ENCODE measurements at places on chromosomes 6 and 20. TPM values are rescaled to one million over a fixed set of nuclear protein-coding genes. Genes with fewer than 3 reads are reported as not detected.

DNA sequence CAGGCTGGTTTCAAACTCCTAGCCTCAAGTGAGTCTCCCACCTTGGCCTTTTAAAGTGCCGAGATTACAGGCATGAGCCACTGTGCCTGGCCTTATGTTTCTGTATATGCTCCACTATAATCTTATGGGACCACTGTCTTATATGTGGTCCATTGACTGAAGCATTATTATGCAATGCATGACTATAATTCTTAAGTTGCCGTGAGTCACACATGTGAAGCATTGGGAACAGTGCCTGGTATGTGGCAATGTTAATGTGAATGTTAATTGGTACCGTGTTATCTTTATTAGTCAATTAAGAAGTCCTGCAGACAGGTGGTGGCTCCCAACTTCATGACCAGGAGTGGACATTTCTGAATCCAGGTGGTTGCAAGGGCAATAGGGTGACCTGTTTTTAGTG, 14.7 kb upstream of the ASXL1 start:
- peak; percentile 72 for DNase-seq

GRCh38 chr6:157597461-157598312, 216.7 kb downstream of the ZDHHC14 start:
- peak; percentile 24 for DNase-seq

DNA sequence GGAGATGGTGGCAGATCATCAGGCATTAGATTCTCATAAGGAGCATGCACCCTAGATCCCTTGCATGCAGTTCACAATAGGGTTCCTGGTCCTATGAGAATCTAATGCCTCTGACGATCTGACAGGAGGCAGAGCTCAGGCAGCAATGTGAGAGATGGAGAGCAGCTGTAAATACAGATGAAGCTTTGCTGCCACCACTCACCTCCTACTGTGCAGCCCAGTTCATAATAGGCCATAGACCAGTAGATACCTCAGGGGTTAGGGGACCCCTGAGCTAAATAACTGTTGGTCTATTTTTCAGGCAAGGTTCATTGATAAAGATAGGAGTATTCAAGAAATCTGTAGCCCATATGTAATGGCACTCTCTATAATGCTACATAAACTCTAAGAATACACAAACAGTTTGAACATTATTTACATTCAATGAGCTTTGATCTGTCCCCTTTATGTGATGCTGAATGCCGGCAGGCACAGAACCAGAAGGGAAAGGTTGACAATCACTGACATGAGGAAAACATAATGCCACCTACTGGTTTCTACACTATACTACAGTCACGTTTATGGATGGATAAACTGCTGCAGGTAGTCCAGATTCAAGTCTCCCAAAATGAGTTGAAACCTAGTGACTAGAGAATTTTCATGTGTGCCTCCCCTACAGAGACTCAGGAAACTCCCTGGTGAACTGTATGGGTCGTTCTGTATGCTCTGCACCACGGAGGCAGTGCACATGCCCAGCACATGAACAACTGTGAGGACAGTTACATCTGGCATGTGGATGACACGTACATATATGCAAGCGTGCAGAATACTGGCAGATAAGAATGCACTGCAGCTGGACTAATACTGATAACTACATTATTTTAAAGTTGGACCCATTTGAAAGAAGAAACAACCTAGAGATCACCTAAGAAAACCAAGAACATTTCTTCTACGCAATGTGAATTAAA, 72.0 kb downstream of the DST start:
- no peak for DNase-seq

DNA sequence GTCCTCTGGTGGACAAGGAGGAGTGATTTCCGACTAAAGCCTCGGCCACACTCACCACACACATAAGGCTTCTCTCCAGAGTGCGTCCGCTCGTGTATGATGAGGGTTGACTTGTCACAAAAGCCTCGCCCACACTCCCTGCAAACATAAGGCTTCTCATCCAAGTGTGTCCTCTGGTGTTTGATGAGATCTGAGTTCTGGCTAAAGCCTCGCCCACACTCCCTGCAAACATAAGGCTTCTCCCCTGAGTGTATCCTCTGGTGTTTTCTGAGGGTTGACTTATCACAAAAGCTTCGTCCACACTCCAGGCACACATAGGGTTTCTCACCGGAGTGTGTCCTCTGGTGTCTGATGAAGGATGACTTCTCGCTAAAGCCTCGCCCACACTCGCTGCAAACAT, 12.9 kb upstream of the SNRPB start:
- DNase-seq, result no peak

DNA sequence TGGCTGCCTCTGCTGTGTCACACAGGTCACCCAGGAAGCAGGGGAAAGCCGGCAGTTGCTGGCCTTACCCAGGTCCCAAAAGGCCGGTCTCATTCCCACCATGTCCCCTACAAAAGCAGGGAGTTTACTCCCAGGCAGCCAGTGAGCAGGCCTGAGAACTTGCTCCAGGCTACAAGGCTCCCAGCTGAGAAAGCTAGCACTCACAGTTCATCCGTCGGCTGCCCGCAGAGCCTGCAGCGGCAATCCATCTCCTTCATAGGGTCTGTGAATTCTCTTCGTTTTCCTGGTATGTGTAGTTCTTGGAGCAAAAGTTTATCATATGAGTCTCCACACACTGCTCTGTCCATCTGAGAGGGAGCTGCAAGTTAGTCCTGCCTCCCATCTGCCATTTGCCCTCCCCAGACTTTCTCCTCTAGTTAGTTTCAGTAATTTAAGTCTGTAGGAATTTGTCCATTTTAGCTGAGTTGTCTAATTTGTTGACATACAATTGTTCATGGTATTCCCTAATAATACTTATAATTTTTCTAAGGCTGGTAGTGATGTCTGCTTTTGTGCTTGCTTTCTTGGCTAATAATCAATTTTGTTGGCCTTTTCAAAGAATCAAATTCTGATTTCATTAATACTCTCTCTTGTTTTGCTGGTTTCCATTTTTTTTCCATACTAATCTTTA, 135.6 kb downstream of the MAP3K4 start:
- no peak for DNase-seq

- DNase-seq, result peak; percentile 14
Observed at GRCh38 chr20:48933017-48933766, 11.7 kb downstream of the ARFGEF2 start.

The SPATS1 gene
- not detected for total RNA-seq

DNA sequence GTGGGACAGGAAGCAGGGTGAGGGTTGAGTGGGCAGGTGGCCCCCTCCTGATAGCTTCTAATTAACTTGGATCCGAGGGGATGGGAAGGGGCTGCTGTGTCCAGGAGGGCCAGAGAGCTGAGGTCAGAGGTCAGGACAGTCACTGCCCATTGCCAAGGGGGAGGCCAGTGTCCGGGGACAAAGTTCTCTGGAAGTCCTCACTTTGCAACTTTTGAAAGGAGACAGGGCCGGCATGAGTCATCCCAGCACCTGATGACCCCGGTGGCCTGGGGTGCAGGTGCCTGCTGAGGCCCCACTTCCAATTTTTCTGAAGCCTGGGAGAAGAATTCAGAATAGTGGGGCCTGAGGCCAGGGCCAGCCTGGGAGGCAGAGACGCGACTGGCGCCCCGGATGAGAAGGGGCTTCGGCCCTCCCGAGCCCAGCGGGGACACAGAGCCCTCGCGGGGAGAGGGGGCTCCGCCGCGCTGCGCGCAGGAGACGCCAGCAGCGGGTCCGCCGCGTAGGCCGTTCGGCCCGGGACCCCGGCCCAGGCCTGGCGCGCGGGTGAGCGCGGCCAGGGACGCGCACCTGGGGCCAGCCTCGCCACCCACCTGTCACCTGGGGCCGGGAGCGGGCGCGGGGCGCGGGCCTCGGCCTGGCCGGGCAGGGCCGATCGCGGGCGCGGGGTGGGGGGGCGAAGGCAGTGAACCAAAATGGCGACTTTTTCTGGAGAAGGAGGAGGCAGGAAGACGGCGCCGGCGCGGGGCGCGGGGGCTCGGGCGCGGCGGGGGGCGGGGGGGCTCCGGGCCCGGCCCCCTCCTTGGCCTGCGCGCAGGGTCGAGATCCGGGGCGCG, 586 bp downstream of the ZNF512B start:
- DNase-seq, result no peak

The TMEM74B gene
- 0.72 TPM for total RNA-seq

The NINL gene
- total RNA-seq, result 9.1 TPM

GRCh38 chr6:134636186-134636799, 313.6 kb downstream of the ALDH8A1 start:
- no peak for DNase-seq

GRCh38 chr20:21693322-21693721, 12.1 kb upstream of the PAX1 start:
- no peak for DNase-seq

- peak; percentile 1 for DNase-seq
Observed at GRCh38 chr20:16864069-16864468, 115.9 kb downstream of the OTOR start.

DNA sequence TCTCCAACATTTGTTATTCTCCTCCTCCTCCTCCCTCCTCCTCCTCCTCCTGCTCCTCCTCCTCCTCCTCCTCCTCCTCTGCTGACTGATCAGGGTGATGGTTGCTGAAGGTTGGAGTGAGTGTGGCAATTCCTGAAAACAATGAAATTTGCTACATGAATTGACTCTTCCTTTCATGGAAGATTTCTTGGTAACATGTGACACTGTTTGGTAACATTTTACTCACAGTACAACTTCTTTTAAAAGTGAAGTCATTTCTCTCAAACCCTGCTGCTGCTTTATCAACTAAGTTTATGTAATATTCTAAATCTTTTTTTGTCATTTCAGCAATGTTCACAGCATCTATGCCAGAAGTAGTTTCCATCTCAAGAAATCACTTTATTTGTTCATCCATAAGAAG, 543.0 kb downstream of the MAFB start:
- DNase-seq, result no peak

DNA sequence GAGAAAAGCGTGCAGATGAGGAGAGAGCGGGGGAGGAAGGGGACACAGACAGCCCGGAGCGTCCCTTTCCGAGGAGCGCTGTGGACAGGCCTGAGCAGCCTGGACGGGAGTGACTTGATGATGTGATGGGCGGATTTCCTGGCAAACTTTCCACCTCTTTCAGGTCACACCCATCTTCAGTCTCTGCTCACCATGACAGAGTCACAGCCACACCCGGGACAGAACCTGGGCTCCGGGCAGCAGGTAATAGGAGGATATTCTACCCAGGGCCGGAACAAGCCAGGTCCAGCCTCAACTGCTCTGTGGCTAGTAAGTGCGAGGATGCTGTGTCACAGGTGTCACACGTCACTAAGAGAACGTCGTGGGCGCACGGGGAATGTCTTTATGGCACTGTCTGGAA, 84.3 kb downstream of the THBS2 start:
- peak; percentile 71 for DNase-seq

GRCh38 chr6:107812234-107812769, 11.8 kb downstream of the SCML4 start:
- no peak for DNase-seq

DNA sequence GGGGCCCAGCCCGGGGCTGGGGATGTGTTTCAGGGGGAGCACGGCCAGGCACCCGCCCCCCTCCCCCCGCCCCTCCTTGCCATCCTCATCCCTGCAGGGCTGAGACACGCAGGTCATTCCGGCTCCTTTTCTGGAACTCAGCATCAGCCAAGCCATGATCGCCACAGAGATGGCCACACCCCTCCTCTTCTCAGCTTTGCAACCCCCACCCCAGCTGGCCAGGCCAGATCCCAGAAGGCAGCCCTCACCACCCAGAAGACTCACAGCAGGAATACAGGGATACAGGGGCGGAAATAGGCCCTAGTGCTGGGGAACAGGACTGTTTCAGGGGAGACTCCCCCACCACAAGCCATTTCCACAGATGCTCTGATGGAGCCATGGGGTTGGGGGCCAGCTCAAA, 33.5 kb downstream of the YTHDF1 start:
- DNase-seq, result no peak

DNA sequence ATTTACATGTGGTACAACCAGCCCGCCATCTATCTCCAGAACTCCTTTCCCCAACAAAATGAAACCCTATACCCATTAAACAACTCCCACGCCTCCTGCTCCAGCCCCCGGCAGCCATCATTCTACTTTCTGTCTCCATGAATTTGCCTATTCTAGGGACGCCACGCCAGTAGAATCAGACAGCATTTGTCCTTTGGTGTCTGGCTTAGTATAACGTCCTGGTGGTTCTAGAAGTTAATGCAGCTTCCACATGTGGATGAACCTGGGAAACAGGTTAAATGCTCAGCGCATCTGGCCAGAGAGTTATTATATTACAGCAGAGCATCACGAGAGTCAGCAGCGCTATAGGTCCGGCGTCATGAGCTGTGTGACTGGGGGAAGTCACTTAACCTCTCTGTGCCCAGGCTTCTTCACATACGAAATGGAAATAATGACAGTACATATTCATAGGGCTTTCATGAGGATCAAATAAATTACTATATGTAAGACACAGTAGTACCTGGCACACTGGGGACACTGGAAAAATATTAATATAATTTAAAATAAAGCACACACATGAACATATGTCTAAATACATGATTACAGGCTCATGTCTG, 178.7 kb upstream of the TAB2 start:
- no peak for DNase-seq

The SSTR4 gene
- not detected for total RNA-seq

The SMOC2 gene
- total RNA-seq, result not detected

GRCh38 chr6:104506429-104506828, 353.3 kb downstream of the HACE1 start:
- DNase-seq, result no peak

GRCh38 chr6:95087394-95088097, 489.8 kb upstream of the MANEA start:
- peak; percentile 30 for DNase-seq

GRCh38 chr20:47237715-47238114, 118.8 kb downstream of the ZMYND8 start:
- no peak for DNase-seq

DNA sequence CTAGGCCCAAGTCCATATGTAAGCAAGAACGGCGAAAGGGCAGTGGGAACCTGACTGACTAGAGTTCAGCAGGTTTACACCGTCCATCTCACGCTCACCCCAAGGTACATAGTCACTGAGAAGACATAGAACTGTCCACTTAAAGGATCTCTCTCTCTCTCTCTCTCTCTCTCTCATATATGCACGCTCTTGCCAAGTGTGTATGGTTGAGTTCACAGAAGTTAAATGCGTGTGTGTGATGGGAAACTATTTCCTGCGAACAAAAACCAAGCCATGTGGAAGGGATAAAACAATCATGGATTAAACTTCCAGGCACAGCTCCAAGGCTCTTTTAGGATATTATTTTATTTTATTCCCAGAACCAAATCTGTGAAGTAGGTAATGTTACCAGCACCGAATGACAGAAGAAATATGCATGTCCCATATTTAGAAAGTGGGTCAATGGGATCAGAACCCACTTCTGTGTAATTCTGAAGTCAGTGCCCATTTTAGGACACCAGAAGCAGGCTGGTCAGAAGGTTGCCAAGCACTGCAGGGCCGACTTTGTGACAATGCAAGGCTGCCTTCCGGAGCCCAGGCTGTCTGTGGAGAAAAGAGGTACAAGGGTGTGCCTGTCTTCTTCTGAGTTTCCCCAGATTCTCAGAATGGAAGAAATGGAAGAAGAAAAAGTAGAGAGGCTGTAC, 49.2 kb upstream of the MAP7 start:
- DNase-seq, result no peak

The GFOD1 gene
- 3.3 TPM for total RNA-seq

- no peak for DNase-seq
Observed at GRCh38 chr20:23130622-23131140, 44.6 kb upstream of the CD93 start.

GRCh38 chr20:57104113-57104512, 162.3 kb downstream of the BMP7 start:
- no peak for DNase-seq

GRCh38 chr6:57220083-57220703, 1.9 kb downstream of the RAB23 start:
- DNase-seq, result no peak

The CD83 gene
- total RNA-seq, result 5.3 TPM

All from A172 (cell line).